Cardiac septum (tissue), 1 donor: ENCODE measurements at places on chromosomes 2 and 18. TPM values are rescaled to one million over a fixed set of nuclear protein-coding genes. Genes with fewer than 3 reads are reported as not detected.
A peak's percentile ranks its signal among the peaks of the same experiment; 100 is the strongest.

DNA sequence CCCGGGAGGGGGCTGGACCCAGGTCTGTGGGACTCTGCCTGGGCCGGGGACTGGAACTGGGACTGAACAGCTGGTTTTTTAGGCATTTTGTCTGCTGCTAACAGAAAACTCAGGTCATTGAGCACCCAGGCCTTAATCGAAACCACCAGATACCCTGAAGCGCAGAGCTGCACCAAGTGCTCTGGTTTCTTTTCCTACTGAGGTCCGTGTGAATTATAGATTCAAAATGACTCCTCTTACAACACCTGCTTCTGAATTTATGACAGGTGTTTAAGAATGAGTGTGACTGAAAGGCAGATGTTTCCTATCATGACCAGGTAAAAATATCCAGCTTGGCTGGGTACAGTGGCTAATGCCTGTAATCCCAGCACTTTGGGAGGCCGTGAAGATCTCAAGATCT lies 47.8 kb downstream of the TRAPPC12 start:
- no peak for DNase-seq

DNA sequence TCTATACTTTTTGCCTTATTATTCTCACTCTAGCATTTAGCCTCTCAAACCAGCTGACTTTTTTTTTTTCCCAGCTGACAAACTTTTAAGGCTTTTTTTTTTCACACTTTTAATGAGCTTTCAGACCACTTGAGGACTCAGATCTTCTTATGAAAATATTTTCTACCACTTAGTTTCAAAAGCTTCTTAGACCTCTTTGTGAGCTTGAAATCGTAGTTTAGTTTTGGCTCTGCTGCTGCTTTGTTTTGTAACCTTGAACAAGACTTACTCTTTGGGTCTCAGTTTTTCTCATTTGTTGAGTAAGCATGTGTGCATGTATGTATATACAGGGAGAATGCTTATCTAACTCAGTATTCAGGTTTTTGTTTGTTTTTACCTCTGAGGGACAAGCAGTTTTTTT lies 3.5 kb downstream of the NBEAL1 start:
- no peak for DNase-seq

- DNase-seq: no peak
These were observed 7.7 kb downstream of the KCNF1 start for GRCh38 chr2:10919410-10919770.

GRCh38 chr2:120828829-120829632 lies 93.4 kb downstream of the GLI2 start:
- DNase-seq: no peak

DNA sequence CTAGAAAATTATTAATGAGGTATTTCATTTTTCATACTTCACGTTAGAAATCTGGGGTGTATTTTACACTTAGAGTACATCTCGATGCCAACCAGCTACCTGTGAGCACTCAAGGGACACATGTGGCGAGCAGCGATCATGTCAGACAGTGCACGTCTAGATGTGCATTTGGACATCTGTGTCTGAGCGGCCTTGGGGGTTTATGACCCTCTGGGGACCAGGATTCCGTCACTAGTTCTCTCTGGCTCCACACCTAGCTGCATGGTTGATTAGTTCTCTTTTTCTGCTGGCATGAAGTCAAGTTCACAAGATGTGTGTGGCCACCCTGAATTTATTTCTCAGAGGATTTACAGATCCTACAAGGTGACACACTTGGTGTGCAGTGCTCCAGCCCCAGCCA lies 192.2 kb downstream of the TSN start:
- DNase-seq: no peak

GRCh38 chr18:26863122-26863879 lies 2.2 kb downstream of the AQP4 start:
- peak; percentile 77 for DNase-seq

The PMS1 gene
- 11.1 TPM for total RNA-seq

The RIT2 gene
- not detected for total RNA-seq
